DMS79 (cell line): ENCODE measurements at places on chromosomes 6 and 20.

DNA sequence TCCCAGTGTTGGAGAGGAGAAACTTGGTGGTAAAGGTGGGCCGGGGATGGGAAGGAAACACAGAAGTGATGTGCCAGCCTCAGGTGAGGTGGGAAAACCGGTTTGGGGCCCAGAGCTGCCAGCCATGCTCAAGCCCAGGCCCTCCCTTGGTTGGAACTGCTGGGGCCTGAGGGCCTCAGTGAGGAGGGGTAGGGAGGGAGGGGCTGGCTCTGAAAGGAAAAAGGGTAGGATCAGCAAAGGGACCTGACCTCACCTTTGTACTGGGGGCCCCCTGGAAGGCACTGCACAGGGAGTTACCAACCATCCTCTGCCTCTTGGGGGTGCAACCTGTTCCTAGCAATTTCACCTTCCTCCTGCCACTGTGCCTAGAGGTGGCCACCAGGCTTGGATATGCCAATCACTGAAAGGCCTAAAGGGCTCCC is 1.8 kb upstream of the SPEF1 start:
- no peak for DNase-seq

DNA sequence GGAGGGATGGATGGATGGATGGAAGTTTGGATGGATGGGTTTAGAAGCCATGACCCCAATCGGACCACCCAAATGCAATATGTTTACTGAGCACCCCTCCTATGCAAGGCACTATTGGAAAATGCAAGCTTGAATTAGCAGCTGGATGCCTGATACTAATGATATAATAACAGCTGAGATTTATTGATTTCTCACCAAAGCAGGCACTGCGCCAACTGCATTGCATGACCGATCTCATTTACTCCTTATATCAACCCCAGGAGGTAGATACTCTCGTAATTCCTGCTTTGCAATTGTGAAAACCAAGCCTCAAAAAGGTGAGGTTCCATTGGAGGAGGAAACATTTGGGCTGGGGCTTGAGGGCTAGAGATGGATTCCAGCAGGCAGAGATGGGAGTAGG is 89.7 kb downstream of the KCNB1 start:
- DNase-seq = peak; percentile 9

DNA sequence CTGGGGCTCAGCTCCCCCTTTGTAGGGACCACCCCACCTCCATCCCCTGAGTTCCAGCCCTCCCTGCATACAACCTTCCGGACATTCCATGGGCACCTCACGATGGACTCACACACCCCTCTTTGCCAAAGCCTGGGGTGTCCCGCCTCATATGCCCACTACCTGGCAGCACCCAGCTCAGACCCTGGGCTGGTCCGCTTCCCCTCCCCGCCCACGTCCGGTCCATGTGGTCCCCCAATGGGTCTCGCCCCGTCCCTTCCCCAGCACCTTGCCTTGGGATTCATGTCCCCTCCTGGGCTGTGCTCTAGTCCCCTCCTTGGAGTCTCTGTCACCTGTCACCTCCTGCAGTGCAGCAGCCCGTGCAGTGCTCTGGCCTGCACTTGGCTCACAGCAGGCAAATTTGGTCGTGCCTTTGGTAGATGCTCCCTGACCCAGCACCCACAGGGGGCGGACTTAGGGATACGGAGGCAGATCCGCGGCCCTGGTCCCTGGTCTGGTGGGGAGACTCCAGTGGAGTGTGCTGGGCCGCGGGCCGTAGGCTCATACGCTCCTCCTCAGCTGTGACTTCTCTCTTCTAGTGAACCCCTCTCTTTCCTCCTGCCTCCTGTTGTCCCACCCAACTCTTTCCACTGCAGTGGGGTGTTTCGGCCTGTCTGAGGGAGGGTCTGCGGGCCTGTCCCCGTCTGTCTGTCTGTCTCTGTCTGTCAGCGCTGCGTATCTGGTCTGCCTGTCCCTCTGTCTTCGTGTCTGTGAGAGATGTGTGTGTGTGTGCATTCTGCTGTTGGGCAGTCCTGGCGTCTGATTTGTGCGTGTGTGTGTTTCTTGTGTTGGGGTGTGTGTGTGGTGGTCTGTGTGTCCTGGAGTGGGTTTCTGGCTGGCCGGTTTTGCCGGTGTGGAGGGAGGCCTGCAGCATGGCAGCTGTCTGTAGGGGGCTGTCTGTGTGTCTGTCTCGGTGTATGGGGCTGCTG is 69.5 kb downstream of the SRC start:
- no peak for DNase-seq

DNA sequence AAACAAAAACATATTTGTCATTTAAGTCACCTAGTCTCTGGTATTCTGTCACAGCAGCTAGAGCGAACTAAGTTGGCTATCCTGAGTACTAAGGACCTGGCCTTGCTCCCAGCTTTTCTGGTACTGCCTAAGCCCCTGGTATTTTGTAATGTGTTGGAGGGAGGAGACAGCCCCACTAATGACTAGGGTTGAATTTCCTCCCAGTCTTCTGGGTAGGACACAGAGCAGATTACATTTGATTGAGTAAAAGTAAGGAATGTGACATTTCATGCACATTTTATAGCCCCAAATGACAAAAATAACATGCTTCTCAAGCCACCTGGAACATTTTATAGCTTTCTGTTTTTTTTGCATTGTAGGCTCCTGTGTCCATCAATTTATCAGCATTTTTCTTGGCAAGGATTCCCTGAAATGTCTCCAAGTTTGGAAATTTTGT is 47.9 kb upstream of the DDR1 start:
- DNase-seq = no peak

GRCh38 chr6:55886185-55886836 is 10.9 kb upstream of the BMP5 start:
- DNase-seq = no peak

DNA sequence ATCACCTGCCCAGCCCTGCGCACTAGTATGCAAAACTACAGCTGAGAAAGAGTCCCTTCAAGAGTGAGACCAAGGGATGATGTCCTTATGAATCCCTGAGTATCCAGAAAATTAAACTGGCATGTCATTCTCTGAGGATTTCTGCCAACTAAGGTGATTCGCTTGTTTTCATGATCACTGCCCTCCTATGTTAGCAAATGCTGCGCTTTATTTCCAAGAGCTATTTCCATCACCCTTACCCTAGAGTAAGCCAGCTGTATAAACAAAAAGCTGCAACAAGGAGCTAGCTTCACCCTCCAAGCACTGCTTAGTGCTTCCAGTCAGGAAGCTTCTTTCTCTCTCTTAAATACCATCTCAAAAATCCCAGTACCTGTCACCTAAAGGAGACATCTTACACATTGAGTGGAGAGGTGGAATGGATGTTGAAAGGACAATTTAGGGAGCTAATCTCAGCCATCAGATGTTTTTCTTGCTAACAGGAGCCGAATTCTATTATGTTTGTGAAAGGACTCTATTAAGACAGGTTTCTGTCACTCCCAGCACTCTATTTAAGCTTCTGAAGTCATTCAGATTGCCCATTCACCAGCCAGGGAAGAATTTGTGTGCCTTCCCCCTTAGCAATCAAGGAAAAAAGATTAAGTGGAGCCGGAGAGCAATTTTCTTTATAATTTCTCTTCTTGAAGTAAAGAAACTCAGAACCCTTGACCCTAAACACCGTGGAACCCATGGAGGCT is 322.2 kb downstream of the NRN1 start:
- no peak for DNase-seq

DNA sequence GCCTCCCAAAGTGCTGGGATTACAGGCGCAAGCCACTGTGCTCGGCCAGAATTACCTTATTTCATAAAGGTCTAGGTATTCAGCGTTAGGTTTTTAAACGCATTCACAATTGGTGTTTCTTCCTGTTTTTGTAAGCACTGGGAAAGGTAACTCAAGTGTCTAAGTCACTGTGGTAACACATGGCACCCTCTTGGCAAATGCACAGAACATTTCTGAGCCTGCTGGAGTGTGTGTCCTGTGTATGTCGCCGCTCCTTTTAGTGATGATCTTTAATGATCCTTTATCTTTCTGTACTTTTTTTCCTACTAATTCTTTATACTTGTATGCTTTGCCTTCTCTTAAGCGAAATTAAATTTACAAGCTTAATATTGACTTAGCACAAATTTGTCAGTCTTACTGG is 263.0 kb downstream of the ARID1B start:
- no peak for DNase-seq

GRCh38 chr20:6504826-6505225 is 262.7 kb upstream of the BMP2 start:
- DNase-seq = no peak

DNA sequence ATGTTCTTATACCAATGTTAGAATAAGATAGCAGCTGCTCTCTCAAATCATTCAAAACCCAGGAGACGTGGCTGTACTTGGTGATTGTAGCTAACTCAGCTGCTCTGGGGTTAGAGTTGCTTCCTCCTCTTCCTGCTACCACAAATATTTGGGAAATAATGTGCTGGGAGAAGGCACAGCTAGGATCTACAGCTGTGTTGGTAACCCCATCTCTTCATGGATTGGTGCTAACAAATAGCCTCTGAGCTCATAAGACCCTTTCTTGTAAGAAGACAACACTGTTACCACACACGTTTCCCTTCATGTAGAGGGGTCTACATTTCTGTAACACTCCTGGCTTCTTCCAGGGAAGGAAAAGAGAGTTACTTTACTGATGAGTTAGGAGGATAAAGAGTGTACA is 911.0 kb upstream of the CITED2 start:
- DNase-seq = no peak

DNA sequence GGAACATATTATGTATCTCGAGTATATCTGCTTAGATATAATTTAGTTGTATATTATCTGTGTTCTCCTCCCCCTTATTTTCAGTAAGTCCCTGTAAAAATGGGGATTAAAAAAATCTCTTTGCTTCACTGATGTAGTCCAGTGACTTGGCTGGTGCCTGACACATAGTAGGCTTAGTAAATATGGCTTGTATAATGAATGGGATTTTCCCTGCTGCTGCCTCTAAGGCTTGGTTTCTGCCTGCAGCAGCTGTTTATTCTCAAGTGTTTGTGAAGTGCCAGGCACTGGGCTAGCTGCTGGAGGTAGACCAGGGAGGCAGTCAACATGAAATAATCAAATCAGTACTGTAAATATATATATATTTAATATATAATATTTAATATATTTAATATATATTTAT is 1.6 kb upstream of the ZFP64 start:
- peak; percentile 25 for DNase-seq

- no peak for DNase-seq
These were observed 67.4 kb downstream of the CHMP4B start for GRCh38 chr20:33878583-33878982.

DNA sequence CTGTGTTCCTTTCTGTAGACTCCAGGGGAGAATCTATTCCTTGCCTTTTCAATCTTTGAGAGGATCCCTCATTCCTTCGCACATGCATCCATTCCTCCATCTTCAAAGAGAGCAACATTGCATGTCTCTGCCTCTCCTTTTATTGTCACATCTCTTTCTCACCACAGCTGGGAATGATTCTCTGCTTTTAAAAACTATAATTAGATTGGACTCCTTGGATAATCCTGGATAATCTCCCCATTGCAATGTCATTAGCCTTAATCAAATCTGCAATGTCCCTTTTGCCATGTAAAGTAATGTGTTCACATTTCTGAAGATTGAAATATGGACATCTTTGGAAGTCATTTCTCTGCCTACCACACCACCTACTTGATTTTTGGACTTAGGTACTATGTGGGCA is 750.1 kb downstream of the COL12A1 start:
- DNase-seq = no peak

DNA sequence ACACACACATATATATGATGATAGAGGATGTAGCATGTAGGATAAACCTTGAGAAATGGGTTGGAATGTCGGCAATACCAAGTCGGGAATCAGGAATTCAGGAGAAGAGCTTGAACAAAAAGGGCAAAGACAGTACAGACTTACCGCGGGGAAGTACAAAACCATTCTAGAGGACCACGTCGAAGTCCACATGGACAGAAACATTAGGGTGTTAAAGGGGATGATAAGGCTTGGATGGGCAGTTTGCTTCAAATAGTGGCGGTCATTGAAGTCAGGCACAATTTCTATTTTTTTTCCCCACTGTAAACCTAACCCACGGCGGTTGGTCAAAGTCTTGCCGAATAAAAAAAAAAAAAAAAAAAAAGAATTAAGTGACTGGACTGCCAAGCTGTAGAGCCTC is 766 bp upstream of the NUS1 start:
- DNase-seq = no peak

DNA sequence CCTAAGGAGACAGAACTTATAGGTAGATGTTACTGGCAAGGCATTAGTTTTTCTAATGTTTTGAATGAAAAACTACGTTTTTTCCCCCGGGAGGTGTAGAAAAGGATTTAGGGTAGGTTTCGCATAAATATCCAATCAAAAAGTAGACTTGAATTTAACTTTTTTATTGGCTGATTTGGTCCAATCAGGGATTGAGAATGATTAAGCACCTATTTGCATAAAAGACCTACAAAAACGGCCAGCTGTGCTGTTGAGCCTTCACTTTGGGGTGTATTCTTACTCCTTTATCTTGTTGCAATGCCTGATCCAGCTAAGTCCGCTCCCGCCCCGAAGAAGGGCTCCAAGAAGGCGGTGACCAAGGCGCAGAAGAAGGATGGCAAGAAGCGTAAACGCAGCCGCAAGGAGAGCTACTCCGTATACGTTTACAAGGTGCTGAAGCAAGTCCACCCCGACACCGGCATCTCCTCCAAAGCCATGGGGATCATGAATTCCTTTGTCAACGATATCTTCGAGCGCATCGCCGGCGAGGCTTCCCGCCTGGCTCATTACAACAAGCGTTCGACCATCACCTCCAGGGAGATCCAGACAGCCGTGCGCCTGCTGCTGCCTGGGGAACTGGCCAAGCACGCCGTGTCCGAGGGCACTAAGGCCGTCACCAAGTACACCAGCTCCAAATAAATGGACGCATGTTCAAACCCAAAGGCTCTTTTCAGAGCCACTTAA is 113.5 kb upstream of the BTN3A2 start:
- peak; percentile 74 for DNase-seq

GRCh38 chr20:8964959-8965562 is 103.8 kb upstream of the PLCB4 start:
- no peak for DNase-seq

GRCh38 chr20:48531505-48531904 is 296.3 kb downstream of the PREX1 start:
- DNase-seq = no peak

DNA sequence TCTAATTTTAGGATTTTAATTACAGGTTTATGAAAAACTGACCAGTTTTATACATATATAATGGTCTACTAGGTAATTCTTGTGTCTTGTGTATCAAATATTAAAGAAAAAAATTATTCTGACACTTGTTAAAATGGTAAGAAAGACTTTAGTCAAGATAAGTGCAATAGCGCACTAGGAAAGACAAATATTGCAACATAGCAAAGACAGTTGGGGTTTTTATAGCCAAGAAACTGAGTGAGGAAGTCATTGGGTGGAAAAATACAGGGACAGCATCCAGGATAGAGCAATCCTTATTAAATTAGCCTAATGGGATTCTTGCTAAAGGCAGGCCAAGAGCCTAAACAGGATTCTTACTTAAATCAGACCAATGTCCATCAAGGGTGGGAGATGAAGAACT is 71.1 kb downstream of the ROS1 start:
- DNase-seq = no peak

- no peak for DNase-seq
These were observed 29.9 kb upstream of the FKBP1A start for GRCh38 chr20:1422753-1423152.

GRCh38 chr6:22883061-22883717 is 313.8 kb downstream of the HDGFL1 start:
- no peak for DNase-seq
